LHCN-M2 (cell line): ENCODE measurements at places on chromosomes 6 and 20. TPM values are rescaled to one million over a fixed set of nuclear protein-coding genes. Genes with fewer than 3 reads are reported as not detected.

Gene EEF1E1
- total RNA-seq: 41.2 and 45.9 TPM in 2 replicates

Gene HSPA1L
- total RNA-seq: 0.71 and 1.5 TPM in 2 replicates

Gene ZSCAN12
- total RNA-seq: 3.6 and 4.7 TPM in 2 replicates

Gene VGLL2
- total RNA-seq: 0.19 and 0.75 TPM in 2 replicates

Gene ALDH5A1
- total RNA-seq: 0.57 and 0.77 TPM in 2 replicates

Gene OOEP
- not detected in 2 replicates for total RNA-seq

Gene LGSN
- total RNA-seq: 0.11 TPM in 1 of 2 replicates, not detected in the other

Gene C6orf58
- not detected in 2 replicates for total RNA-seq

Gene EFHC1
- total RNA-seq: 31.8 and 41.9 TPM in 2 replicates

Gene ADGRG6
- 1.0 and 1.8 TPM in 2 replicates for total RNA-seq

Gene GNMT
- not detected in 2 replicates for total RNA-seq
